Activated T-cell treated with anti-CD3 and anti-CD28 coated beads, Interleukin-2, amount 50 U/mL, for 72 hours (primary cell): ENCODE measurements at places on chromosomes 7 and 10. TPM values are rescaled to one million over a fixed set of nuclear protein-coding genes. Genes with fewer than 3 reads are reported as not detected.

DNA sequence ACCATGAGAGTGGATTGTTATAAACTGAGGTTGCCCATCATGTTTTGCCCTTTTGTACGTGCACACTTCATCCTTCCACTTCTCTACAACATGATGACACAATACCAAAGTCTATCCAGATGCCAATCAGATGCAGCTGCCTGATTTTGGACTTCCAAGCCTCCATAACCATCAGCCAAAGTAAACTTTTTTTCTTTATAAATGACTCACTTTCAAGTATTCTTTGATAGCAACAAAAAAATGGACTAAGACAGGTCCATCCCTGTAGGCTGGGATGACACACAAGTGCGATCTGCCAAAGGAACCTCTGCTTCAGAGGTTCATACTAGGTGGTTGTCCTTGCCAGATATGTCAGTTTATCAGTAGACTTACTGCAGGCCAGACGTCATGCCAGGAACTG is 320.2 kb upstream of the FZD1 start:
- DNase-seq = no peak

GRCh38 chr10:124913167-124913566 is 28.8 kb upstream of the ZRANB1 start:
- DNase-seq = no peak

The GIMAP1 gene
- total RNA-seq = 9.3 TPM

GRCh38 chr7:65381742-65382141 is 8.1 kb downstream of the ZNF92 start:
- no peak for DNase-seq

DNA sequence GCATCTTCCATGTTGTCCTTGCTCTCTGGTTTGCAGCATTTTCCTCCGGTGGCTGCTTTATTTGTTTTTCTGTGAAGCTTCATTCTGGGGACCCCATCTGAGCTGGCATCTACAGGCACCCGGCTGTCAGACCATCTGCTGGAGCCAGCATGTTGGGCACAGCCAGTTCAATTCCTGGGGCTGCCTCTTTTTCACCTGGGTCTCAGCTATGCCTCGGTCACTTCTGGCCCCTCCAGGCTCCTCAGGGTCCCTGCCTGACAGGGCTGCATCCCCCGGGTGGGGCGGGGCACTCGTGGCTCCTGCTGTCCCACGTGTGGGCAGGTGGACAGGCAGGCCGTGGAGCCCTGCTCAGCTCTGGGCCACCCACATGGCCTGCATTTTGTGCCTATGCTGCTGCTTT is 8.1 kb downstream of the SCART1 start:
- no peak for DNase-seq
